ENCODE measurements at places on chromosomes 1 and 21.

DNA sequence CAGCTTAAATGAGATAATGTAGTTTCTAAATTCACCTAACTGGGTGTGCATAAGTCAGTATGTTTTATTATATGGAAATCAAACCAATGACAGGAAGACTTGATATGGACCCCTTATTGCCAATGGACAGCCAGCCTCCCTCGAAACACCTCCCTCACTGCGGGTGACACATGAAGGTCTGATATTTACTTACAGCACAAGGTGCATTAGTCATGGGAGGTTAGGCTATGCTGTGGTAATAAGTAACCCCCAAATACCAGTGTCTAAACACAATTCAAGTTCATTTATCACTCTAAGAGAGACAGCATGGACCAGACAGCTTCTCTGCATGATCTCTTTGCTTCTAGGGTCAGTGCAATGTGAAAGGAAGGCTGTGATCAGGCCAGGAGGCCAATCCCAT is 126.0 kb upstream of the KCNJ6 start:
- DNase-seq = no peak

DNA sequence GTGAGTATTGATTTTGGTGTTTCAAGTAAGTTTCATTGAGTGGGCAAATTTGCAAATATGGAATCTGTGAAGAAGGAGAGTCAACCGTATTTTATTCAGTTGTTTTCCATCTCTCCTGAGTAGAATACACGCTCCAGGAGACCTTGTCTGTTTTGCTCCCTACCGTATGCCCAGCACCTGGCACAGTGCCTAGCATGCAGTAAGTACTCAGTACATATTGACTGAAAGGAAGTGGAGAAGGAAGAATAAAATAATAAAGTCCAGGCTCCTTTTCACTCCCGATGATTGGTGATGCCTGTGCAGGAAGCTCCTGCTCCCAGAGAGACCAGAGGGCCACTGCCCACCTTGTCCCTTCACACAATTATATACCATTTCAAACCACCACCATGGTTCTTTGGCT is 59.4 kb upstream of the NEK2 start:
- DNase-seq = peak; percentile 44

GRCh38 chr21:26801498-26801897 is 43.7 kb downstream of the ADAMTS1 start:
- DNase-seq = no peak

DNA sequence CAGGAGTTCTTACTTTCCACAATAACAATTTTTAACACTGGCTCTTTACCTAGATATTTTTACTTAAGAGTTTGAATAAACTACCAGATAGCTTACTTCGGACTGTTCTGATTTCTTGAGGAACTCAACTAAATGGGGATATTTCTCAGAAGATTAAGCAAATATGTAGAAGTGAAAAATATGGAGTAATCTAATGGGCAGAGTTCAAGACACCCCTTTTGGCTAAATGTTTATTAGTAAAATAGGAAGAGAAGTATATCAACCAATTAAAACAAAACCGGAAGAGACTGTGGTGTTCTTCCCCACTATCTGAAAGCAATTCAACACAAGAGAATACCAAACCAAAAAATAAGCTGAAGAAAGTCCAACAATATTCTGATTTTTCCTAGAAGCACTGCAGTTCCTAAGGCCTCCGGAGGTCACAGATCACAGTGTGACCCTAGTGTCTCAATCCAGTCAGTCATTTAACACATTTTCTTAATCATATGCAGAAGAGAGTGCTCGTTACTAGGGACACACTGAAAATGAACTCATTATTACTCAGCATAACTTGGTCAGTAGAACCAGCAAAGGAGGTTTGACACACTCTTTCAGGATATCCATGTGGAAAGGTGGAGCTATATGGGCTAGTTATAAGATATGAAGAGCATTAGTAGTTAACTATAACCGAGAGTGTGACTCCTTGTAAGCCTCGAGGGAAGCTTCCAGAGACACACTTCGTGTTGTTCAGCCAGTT is 5.2 kb downstream of the SIPA1L2 start:
- DNase-seq = no peak

DNA sequence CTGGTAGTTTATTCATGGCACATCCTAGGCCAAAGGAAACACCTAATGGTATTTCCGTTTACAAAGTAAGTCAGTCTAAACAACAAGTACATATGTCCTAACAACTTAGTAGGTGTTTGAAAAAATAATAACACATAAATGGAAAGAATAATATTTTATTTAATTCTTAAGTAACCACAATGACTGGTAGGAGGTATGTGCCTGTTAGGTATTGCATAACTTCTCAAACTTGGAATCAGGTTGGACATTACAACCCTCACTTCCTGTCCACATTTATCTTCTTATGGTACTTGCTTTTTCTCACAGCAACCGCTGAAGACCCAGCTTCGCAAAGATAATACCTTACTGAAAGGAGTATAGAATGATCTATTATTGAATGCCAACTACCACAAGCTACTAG is 64.2 kb downstream of the VPS13D start:
- DNase-seq = no peak

DNA sequence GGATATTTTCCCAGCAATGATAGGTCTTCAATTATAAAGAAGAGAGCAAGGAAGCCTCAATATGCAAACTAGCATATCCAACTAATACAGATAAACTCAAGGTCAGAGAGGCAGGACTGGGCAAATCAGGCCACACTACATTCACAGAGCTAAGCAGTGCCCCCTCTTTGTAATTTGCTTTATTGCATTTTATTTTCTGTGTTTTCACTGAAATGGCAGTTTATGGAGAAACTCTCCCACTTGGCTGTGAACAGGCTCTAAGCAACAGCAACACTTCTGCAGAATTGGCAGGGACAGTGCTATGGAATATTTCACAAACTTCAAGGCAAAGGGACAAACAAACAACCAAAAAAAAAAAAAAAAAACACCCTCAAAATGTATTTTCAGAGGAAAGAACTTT is 93.4 kb upstream of the SOD1 start:
- DNase-seq = peak; percentile 56

- no peak for DNase-seq
These were observed 19.1 kb downstream of the MRAP start for GRCh38 chr21:32317726-32318125.

- no peak for DNase-seq
These were observed 62.0 kb upstream of the HOOK1 start for GRCh38 chr1:59752556-59753414.

DNA sequence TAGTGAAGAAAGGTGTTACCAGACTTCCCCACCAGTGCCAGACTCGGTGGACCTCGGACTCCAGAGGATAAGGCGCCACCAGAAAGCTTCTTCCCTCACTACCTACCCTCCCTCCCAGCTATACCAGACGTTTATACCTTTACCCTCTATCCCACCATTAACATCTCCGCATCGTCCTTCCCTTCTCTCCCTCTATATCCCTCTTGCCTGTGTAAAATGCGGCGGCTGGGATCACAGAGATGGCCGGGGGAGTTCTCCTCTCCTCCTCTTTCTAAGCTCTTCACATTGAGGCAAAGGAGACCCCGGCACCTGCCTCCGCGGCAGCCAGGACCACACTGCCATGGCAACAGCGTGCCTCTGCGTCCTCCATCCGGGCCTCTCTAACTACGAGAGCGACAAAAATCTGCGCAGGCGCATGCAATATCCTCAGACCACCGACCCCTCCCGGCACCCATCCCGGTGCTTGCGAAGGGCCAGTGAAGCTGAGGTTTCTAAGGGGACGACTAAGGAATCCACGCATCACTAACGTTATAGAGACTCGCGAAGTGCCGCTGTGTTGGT is at the start of gene CCDC181:
CCDC181 (minus strand) TSS at position 394 of the 561 bp plus-strand sequence. CDS start 2,547 bp downstream, outside the sequence.
- peak; percentile 89 for DNase-seq

- DNase-seq = no peak
These were observed 29.1 kb downstream of the SLC19A1 start for GRCh38 chr21:45513003-45513717.

DNA sequence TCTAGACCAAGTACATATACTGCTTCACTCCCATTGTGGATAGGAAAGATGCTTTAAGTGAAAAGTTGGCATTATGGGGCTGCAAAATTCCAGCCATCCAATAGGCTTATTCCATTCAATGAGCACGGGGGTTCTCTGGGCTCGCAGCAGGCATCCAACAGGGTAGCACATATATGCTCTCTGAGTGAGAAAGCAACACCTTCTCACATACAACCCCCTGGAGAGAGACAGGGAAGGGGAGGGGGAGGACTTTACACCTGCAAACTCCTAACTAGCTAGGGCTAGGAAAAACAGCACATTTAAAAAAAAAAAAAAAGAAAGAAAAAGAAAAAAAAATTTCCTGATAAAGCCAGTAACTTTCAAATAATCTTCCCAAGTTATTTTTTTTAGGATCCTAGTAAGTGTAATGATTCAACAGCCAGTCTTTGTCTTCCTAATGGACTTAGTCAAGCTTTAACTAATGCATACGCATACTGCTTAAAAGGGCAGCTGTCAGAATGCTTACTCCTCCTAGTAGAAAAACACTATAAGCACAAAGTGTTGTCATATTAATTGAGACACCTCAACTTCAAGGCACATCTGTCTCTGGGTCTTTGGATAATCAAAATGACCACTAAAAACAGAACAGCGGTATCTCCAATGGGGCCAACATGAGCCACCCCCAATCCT is 18.7 kb downstream of the PSMB2 start:
- DNase-seq = no peak

- no peak for DNase-seq
These were observed 19.9 kb upstream of the SLC35F3 start for GRCh38 chr1:233884461-233885151.

DNA sequence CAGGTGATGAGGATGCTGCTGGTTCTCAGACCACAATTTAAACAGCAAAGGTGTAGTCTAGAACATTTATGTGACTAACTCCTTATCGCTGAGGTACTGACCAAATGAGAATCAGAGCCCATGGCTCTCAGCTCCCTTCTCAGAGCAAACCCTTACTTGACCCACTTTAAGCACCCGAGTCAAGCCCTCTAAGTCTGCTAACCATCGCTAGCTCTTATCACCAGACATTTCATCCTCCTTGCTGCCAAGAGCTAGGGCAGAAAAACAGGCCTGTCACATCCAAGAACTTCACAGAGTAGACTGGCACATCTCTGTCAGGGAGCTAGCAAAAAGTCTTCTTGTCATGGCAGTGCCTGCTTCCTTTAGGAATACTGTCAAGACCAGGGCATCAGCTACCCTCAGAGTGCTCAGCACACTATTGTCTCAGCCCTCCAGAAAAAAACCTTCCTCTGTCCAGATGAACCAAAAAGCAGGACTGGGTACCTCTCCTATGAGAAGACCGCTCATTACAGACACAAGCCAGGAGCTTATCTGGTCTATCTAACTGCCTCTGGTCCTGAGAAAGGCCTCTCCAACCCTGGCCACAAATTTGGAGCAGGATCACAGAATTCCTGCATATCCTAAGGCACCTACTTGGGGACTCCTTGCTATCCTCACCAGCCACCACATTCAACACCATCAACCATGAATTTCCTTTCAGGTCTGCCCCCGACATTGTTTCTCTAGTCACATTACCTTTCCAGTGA is 26.2 kb downstream of the ERI3 start:
- DNase-seq = no peak

DNA sequence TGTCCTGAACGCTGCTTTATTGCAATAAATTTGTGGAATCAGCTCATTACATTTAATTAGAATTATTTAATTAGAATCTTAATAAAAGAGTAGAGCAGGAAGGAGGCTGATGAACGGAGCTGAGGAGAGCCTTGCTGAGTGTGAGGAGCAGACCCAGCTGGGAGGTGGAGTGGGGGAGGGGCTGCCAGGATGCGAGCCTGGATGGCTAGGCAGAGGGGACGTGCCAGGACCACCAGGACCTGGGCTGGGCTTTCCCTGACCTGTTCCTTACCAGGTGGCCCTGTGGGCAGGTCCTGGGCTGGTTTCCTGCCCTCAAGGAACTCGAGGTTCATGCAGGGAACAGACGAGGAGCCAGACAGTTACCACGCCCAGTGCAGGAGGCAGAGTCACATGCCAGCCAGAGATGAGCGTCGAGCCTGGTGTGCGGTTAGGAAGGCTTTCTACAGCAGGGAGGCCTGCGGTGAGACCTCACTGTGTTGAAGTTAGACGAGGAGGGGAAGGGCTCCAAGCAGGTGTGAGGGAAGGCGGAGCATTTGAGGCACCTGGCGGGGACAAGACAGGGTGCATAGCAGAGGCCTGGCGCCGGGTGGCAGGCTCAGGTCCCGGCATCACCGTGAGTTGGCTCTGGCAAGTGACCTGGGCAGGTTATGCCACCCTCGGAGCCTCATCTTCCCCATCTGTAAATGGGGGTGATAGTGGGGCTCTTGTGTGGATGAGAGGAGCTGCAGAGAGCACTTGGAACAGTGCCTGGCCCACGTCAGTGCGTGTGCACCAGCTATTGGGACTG is 33.9 kb downstream of the LDLRAP1 start:
- no peak for DNase-seq

DNA sequence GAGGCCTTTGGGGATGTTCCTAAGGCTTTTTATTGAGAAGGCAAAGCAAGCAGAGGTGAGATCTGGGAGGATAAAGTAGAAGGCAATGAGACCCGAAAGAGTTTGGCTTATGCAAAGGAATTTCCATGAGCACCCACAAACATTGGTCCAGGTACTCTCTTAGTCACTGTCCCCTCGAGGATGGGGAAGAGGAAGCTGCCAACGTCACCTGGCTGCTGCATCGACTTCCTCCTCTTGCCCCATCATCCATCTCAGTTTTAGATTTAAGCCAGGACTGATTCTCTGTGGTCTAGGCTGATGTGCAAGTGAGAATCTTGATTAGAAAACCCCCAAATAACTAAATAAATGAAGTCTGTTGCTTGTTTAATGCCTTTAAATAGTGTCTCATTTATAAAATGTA is 28.7 kb downstream of the RUNX1 start:
- no peak for DNase-seq

DNA sequence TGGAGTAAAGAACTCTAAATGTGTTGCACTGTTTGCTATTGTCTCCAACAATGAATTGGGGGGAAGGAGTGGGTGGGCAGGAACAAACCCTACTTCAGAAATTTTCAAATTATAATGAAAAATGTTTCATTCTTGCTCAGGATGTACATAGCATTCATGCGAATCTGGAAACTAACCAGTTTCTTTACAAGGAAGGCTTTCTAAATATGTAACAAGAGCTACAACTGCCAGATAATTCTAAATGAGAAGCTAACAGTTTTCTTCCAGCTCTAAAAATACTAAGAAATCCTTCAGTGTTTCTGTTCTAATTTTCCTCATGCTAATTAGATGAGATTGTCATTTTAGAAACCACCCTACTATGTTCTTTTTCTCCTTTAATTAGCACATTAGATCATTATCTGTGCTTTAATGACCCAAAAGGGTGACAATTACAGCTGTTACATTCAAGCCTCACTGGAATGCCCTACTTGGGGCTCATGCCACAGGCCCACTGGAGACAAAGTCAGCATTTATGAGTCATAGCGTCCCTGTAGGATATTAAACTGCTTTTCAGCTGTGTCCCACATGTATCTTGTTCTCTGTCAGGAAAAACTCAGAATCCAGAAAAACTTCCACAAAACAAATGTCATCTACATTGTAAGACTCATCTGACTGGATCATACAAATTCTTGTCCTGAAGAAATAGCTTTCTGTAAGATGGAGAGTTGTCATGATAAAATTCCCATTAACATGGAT is 804.6 kb upstream of the CXADR start:
- no peak for DNase-seq

DNA sequence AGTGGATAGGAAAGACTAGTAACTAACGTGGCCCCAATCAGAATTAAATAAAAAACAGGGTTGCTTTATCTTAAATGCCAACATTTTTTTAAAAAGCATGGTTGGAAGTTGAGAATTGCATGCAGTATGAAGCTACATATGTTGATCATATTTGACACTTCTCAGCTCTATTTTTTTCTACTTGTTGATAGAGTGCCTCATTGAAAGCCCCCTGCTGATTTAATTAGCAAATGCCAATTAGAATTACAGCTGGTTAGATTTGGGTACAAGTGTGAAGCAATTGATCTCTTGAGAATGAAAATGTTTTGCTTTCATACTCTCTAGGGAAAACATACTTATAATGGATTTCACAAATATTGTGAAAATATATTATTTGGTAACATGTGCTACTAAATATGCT is 40.5 kb downstream of the CHD1L start:
- DNase-seq = no peak

Measured in cerebellar cortex (tissue), 1 donor.